A549 treated with Hydrocortisone at 1 μM for 4 hours (cell line): ENCODE measurements at places on chromosomes 13 and 19. TPM values are rescaled to one million over a fixed set of nuclear protein-coding genes. Genes with fewer than 3 reads are reported as not detected.

WDR88 gene
- total RNA-seq = 0.16 TPM in 1 of 5 replicates, not detected in the others

ZNF154 gene
- not detected in 5 replicates for total RNA-seq

ZNF440 gene
- 0.02 to 0.07 TPM (median 0.03 TPM) in 4 of 5 replicates, not detected in the other for total RNA-seq

IL4I1 gene
- total RNA-seq = 0.58 to 1.0 TPM (median 0.66 TPM) in 5 replicates

TJP3 gene
- total RNA-seq = 0.39 to 0.69 TPM (median 0.56 TPM) in 5 replicates

PEAK3 gene
- 0.09 to 0.18 TPM (median 0.14 TPM) in 5 replicates for total RNA-seq

ARHGAP45 gene
- total RNA-seq = 3.2 to 4.9 TPM (median 4.7 TPM) in 5 replicates

CEACAM3 gene
- not detected in 5 replicates for total RNA-seq

PVR gene
- 100 to 124 TPM (median 118 TPM) in 5 replicates for total RNA-seq

CEACAM7 gene
- 0.03 to 0.18 TPM (median 0.10 TPM) in 3 of 5 replicates, not detected in the others for total RNA-seq

ICAM5 gene
- total RNA-seq = 0.25 to 0.78 TPM (median 0.72 TPM) in 5 replicates

DZIP1 gene
- 9.2 to 12.3 TPM (median 11.7 TPM) in 5 replicates for total RNA-seq

WDR87 gene
- not detected in 5 replicates for total RNA-seq

CYP2A6 gene
- 0.08 TPM in 1 of 5 replicates, not detected in the others for total RNA-seq

PSPN gene
- total RNA-seq = 0.46 to 1.0 TPM (median 0.77 TPM) in 5 replicates
